Stimulated activated CD8-positive, alpha-beta memory T cell treated with anti-CD3 and anti-CD28 coated beads, Interleukin-7, amount 100 ng/mL, for 1 hour (primary cell): ENCODE measurements at places on chromosomes 16 and 17.

- no peak for DNase-seq
Observed at GRCh38 chr16:79392081-79392480, 208.5 kb downstream of the MAF start.

- DNase-seq: peak; percentile 2
Observed at GRCh38 chr17:51371732-51372151, 111.4 kb downstream of the UTP18 start.

DNA sequence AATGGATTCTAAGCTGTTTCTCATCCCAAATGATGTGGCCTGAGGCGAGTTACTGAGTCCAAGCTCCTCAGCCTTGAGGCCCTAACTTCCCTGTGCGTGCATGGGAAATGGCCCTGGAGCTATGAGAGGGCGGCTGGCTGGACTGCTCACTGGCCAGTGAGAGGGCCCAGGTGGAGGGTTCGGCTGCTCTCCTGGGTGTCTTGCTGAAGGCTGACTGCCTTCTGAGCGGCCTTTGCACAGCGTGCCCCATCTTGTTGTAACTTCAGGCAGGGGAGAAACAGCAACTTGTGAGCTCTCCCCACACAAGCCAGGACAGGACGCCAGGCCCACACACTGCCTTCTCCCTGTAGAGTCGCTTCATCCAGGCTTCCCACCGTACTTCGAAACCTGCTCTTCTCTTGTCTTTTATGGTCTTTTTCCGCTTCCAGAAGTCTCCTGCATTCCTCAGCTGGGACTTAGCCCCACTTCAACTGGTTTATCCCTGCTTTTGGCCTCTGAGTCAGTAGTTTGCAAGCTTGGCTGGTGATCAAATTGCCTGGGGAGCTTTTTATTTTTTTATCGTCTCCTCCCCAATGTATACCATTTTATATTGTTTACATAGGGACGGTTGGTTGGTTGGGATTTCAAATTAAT, 13.3 kb downstream of the CDH3 start:
- DNase-seq: no peak

DNA sequence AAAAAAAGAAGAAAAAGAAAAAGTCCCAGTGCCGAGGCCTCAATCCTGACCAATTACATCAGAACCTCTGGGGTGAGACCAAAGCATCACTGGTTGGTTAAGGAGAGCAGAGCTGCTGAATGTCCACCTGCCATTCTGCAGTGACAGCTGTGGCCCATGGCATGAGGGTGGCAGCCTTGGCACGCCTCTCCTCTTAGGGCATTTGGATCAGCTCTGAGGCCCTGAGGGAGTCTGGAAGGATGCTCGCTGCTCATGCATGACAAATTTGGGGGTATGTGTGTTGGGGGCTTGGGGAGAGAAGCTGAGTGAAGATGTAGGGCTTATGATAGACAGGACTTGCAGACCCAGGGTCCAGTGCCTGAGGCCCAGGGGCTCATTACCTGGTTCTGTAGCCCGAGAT, 26.3 kb downstream of the MYLK3 start:
- DNase-seq: no peak

- no peak for DNase-seq
Observed at GRCh38 chr16:17038415-17038814, 432.3 kb downstream of the XYLT1 start.

DNA sequence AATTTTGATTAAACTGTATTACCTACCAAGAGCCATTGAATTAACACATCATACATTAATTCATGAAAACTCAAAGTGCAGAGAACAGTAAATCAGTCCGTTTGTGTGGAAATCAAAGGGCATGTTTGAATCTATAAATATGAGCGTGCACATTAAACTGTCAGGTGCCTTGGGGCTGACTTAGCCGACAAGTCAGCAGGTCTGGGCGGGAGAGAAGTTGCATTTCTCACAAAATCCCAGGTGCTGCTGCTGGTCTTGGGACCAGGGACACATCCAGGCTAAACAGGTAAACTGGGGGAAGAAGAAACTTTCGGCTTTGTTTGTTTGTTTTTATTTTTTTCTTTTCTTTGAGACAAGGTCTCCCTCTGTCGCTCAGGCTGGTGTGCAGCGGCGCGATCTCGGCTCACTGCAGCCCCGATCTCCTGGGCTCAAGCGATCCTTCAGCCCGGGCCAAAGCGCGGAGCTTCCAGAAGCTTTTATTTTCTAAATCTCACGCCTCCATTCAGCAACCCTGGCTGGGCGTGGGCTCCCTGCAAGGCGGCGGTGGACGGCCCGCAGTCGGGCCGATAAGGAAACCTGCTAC, 213.9 kb downstream of the MRTFB start:
- peak; percentile 19 for DNase-seq

DNA sequence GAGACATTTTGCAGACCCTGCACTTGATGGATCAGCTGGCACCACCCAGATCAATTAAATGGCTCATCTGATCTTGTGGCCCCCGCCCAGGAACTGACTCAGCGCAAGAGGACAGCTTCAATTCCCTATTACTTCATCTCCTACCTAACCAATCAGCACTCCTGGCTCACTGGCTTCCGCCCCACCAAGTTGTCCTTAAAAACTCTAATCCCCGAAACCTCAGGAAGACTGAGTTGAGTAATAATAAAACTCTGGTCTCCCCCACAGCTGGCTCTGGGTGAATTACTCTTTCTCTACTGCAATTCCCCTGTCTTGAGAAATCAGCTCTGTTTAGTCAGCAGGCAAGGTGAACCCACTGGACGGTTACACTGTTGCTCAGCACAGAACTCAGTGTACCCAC, 23.6 kb downstream of the SPPL2C start:
- DNase-seq: no peak

DNA sequence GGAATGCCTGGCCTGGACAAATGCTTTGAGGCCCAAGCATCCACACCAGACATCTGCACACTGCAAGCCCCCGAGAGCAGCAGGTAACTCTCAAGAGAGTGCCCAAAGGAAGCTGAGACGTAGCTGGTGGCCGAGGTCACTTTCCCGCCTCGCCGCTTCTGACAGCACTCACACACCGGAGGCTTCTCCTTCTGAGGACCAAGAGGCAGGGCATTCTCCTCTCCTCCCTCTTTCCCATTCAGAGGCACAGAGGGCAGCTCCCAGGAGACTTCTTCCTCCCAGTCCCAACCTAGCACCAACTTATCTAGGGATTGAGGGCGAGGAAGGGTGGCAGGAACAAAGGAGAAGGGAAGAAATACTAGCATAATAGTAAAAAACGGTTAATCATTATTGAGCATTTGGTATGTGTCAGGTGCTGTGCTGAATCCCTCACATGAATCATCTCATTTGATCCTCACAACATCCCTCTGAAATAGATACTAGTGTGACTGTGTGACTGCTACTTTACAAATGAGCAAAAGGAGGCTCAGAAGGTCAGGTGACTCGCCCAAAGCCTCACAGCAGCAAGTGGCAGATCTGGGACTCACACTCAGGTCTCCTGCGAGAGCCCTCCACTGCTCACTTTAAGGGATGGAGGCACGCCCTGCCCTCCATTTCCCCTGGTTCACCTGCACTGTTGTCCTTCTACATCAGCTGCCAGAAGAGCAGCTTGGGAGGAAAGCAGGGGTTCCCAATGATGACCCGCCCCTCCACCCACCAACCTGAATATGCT, 41.8 kb downstream of the MYO18A start:
- no peak for DNase-seq

DNA sequence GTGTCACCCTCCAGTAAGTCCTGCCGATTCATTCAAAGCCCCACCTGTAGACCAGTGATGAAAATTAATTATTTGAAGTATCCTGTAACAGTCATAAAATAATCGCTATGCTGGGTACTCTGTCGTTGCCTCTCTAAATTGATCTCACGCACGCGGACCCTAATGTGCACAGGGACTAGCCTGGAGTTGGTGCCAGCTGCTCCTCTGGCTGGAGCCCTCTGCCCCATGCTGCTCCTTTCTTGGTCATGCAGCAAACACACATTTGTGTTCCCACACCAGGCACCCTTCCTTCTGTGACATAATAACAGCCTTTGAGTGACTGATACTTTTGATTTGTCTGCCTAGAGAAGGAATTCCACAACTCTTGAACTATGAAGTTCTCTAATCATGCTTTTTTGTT, 16.0 kb downstream of the RAB11FIP3 start:
- no peak for DNase-seq

DNA sequence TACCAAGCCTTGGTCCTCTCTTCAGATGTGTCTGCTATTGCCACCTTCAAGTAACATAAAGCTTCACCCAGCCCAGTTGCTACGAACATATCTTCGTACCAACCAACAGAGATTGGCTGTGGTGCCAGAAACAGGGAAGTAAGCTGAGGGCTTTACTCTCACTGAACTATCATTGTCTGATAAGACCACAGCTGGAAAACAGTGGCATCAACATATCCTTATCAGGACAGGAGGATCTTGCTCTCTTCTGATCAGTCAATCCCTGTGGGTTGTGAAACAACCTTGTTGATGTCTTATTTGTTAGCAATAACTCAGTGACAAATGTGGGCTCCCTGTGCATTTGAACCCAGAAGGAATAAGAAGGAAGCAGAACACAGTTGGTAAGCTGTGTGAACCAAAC, 446.3 kb upstream of the MAF start:
- no peak for DNase-seq

GRCh38 chr17:3877220-3877619, 15.6 kb downstream of the CAMKK1 start:
- no peak for DNase-seq

DNA sequence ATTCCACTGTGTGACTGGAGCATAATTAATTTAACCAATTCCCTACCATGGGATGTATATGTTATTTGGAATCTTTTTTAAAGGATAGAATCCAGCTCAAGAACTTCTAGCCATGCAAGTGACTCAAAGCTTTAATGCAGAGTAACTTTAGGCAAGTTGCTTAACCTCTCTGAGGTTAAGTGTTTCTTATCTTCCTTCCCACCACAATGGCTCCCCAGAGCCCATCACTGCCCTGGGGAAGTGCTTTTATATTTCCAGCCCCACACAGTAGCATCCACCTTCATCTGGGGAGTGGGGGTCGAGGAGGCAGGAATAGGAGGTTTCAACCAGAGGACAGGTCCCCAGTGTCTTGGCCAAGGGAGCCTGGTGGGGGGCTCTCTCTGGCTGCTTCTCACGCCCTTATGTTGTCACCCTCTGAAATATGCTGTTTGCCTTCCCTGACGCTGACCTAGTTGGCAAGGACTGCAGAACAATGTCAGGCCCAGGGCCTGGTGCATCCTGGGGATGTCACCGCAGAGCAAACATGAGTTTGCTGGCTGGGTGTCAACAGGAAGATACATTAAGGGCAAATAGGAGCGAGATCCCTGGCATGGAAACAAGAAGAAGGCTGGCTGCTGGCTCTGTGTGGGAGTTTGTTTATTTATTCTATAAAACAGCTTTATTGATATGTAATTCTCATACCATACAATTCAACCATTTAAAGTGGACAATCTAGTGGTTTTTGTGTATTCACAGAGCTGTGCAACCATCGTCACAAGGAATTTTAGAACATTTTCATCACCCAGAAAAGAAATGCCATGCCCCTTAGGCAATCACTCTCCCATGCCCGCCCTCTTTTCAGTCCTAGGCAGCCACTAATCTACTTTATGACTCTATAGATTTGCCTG, 46.6 kb upstream of the WSB1 start:
- DNase-seq: no peak

DNA sequence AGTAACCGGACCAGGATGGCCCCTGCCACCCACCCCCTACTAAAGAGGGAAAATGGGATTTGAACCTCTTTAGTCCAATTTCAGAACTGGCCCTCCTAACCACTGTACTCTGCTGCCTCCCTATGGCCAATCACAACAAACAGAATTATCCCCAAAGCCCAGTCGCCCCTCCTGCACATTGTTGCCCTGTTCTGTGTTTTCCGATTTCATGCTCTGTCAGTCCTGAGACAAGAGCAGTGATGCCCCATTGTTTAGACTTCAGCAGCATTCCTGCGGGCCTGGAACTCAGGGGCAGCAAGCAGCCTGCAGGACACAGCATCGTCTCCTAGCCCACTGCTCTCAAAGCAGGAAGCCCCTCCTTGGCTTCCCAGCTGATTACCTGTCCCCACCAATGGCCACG, 20.5 kb upstream of the KLHL11 start:
- no peak for DNase-seq

- peak; percentile 48 for DNase-seq
Observed at GRCh38 chr16:81745704-81746558, 33.2 kb upstream of the PLCG2 start.

GRCh38 chr16:19338335-19338734, 52.8 kb downstream of the CLEC19A start:
- DNase-seq: no peak

- no peak for DNase-seq
Observed at GRCh38 chr17:2797226-2797625, 988 bp downstream of the RAP1GAP2 start.

DNA sequence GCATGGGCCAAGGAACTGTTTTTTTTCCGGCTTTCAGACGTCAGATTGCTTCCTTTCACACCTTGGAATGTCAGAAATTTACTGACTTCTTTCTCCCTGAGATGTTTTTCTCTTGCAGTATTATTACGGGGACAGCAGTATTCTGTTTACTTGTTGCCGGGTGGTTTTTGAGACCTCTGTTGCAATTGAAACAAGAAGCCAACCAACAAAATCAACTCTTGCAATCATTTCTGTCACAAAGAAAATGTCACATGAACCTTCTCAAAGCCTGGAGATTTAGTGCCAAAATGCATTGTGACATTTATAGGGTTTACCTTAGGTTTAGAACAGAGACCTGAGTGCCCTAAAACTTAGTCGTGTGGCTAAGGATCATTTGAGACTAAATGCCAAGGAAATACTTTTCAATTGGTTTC, 174.3 kb downstream of the MAP2K6 start:
- no peak for DNase-seq

DNA sequence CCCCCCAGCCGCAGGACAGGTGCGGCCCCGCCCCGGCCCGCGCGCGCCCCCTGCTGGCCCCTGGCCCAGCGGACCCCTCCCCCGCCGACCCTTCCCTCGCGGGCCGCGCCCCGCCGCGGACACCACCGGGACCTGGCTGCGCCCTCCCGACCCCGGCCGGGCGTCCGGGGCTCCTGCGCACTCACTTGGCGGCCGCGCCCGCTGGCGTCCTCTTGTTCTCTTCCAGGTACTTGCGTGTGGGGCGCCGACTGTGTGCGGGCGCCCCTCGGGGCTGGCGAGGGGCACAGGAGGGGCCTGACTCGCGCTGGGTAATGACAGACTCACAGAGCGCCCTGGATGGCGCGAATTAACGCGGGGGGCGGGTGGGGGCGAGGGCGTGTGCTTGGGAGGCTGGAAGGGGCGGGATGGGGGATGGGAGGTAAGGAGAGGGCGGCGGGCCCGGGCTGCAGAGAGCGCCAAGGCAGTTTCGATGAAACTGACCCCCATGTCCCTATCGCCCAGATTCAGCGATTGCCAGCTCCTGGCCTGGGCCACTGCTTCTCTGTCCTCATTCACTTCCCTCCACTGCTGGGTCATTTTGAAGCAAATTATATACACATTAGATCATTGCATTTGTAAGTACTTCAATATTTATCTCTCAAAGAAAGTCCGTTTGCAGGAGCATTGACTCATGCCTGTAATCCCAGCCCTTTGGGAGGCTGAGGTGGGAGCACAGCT, 445 bp upstream of the DBNDD1 start:
- no peak for DNase-seq

- no peak for DNase-seq
Observed at GRCh38 chr16:51967646-51968045, 579.3 kb downstream of the TOX3 start.
